ENCODE measurements at places on chromosomes 16 and 17. TPM values are rescaled to one million over a fixed set of nuclear protein-coding genes. Genes with fewer than 3 reads are reported as not detected.

GRCh38 chr16:68954911-68955635 is 111.7 kb downstream of the TANGO6 start:
- DNase-seq, result no peak

- DNase-seq, result no peak
Observed at GRCh38 chr17:71107136-71107535, 937.8 kb downstream of the KCNJ2 start.

DNA sequence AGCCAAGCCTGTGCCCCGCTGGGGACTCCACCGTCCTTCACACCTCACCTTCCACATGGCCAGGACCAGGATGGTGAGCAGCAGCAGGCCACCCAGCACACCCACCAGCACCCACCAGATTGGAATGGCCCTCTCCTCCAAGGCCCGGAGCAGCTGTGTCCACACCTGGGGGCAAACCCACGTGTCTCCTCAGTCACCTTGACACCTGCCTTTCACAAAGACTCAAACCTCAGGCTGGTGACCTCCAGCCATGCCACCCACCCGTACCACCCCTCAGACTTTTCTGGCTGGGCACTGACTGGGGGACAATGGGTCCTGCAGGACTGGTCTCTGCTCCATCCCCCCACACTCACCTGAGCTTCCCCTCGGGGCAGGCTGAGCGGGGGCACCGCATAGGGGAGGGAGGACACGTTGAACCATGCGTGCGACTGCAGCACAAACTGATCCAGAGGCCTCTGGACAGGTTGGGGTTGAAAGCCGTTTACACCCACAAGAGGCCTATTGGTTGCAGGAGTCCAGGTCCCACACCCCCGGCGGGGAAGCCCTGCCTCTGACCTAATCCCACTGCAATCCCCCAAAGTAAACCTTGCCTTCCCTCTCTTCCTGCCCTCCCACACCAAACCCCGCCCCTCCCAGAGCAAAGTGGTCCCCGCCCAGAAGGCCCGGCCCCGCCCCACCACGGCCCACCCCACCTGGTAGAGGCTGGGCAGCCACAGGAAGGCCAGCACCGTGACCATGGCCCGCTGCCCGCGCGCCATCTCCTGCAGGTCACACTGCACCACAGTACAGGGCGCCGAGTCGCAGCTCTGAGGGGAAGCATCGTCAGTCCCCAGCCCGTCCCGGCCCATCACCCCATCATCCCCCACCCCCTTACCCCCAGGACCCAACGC is 10.9 kb upstream of the FAM171A2 start:
- DNase-seq, result no peak

GRCh38 chr17:77178050-77178449 is 37.3 kb downstream of the SEC14L1 start:
- DNase-seq, result no peak

DNA sequence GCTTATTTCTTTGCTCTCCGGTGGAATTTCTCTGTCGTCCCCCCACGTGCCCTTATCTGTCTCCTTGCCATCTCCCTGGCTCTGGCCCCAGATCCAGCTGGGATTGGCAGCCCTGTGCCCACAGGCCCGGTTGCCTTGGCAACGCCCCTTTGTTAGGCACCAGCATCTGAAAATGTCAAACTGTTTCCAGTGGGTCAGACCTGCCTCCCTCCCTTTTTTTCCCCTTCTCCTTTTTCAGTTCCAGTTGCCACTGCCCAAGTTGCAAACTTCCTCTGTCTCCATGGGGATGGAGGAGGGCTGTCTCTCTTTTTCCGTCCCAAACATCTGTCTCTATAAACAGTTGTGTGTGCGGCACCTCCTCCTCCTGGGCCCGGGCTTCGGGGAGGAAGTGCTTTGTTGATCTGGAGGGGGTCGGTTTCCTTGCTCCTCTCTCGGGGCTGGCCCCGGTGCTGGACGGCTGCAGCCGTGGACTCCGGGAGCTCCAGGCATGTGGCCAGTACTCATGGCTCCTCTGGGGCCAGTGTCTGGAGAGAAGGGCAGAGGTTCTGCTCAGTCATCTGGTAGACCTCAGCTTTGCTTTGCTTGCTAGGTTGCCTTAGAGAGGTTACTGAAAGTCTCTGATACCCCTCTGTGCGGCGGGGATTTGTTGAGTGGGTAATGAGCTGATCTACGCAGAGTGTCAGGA is 35.3 kb downstream of the SOCS3 start:
- peak; percentile 44 for DNase-seq

- DNase-seq, result no peak
Observed at GRCh38 chr17:37576281-37576680, 32.9 kb downstream of the SYNRG start.

GRCh38 chr17:58084317-58084981 is 1.2 kb downstream of the DYNLL2 start:
- no peak for DNase-seq

- no peak for DNase-seq
Observed at GRCh38 chr16:55152875-55153390, 171.1 kb upstream of the IRX6 start.

Gene IKZF3
- 111 TPM for total RNA-seq

Gene AOC3
- total RNA-seq, result 1.6 TPM

Gene CTF1
- total RNA-seq, result 1.3 TPM
